Foreskin keratinocyte (primary cell): ENCODE measurements at places on chromosomes 12 and 14. TPM values are rescaled to one million over a fixed set of nuclear protein-coding genes. Genes with fewer than 3 reads are reported as not detected.

DNA sequence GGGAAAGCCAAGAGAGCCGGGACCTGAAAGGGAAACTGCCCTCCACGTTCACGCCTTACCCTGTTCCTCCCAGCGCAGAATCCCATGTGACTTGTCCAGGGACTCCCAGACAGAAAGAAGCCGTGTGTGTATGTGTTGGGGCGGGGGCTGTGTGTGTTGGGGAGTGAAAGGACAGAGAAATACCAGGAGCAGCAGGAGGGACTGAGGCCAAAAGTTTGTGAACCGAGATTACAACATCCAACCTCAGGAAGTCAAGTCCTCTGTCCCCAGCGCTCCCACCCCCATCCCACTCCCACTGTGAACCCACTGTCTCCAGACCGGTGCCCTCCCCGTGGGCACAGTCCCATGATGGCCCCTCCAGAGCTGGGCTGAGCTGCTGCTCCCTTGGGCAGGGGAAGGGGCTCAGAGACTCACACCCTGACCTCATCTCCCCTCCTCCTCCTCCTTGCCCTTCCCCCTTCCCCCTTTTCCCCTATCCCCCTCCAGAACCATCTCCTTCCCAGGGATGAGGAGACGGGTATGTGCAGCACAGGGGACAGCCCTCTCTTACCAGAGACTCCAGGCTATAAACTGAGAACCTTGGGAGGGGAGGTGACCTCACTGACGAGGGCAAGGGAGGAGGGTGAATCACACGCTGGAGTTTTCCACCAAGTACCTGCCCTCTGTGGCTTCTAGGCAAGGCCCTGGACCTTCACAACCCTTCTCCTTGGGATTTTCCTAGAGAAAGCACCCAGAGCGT is at the start of gene SLC6A12:
Gene SLC6A12, minus strand, starts transcription at position 155 of the 739 bp plus-strand sequence. CDS start 4,171 bp downstream, outside the sequence.
- DNase-seq, result no peak

Gene ZC2HC1C
- total RNA-seq, result 0.78 and 1.5 TPM in 2 replicates

DNA sequence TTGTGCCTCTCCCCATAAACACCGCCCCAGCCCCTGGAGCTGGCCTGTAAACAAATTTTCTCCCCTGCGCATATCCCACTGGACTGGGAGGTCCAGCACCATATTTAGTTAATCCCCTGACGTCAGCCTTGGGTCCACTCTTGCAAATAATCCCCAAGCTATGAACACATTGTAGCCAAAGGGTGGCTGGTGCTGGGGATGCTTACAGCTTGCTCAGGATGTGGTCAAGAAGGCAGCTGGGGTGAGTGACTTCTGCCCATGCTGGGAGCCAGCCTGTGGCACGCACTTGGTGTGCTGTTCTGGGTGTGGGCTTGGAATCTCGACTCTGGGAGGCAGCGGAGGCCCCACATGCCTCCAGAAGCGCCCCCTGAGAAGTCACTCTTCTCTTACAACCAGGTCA is 32.1 kb downstream of the CMKLR1 start:
- DNase-seq, result no peak

GRCh38 chr12:49937639-49938300 is 12.8 kb upstream of the AQP2 start:
- peak; percentile 81 for DNase-seq

DNA sequence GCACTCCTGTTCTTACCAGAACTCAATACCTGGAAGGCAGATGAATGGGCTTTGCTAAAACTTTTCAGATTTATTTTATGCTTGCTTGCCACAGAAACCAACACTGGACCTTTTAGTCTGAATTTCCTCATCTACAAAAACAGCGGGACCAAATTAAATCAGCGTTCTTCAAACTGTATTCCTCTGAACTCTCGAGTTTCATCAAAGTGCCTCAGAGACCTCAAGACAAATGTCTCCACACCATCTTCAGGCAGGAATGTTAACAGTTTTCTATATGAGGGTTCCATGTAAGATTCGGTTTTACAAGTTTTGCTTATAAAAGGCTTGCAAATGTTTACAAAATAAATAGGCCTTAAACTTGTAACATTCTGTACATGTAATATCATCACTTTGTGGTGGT is 74.6 kb downstream of the MED13L start:
- no peak for DNase-seq

Gene NRXN3
- 0.65 and 0.74 TPM in 2 replicates for total RNA-seq

- no peak for DNase-seq
These were observed 6.1 kb upstream of the BDKRB2 start for GRCh38 chr14:96198430-96199130.

- no peak for DNase-seq
These were observed 72.9 kb downstream of the C14orf132 start for GRCh38 chr14:96112032-96112431.

GRCh38 chr14:95233702-95234241 is 76.4 kb upstream of the DICER1 start:
- no peak for DNase-seq

GRCh38 chr14:66709291-66709690 is 201.3 kb downstream of the GPHN start:
- peak; percentile 51 for DNase-seq

DNA sequence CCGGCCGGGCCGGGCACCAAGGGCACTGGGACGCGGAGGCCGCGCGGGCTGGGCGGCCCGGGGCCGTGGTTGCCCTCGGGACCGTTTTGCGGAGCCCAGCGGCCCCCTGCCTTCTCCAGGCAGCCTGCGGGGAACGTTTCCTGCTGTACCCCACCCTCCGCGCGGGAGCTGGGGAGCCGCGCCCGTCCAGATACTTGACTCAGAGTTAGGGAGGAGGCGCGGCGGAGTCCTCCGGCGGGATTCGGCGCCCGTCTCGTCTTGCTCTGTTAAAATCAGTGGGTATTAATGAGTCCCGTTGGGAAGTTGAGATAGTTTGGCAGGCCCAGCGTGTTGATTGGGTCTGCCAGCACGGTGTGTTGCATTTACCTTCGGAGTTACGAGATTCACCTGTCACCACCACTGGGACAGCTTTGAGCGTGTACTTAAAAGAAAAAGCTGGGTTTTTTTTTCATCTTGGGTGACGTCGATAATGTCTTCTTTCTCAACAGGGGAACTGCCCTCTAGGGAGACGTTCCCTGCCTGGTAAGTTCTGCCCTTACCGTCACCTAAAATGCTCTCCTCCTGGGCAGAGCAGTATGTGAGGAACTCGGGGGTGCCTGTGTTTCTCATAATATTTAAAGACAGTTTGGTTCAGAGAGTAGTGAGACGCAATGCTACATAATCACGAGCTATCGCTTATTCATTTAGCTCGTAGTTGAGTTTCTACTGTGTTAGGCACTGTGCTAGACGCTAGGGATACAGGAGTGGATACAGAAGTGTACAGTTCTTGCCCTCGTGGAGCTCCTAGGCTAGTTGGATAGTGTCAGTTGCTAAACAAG is 596 bp downstream of the DLST start:
- DNase-seq, result peak; percentile 25

Gene KERA
- total RNA-seq, result not detected in 2 replicates

GRCh38 chr12:113440947-113441782 is 19.0 kb downstream of the SDSL start:
- no peak for DNase-seq

Gene IFNG-AS1
- total RNA-seq, result not detected in 2 replicates

- no peak for DNase-seq
These were observed 43.4 kb downstream of the WDR20 start for GRCh38 chr14:102182936-102183619.

GRCh38 chr14:44154874-44155273 is 352.2 kb downstream of the FSCB start:
- DNase-seq, result no peak

Gene DCAF5
- 21.3 and 23.5 TPM in 2 replicates for total RNA-seq

GRCh38 chr12:6646276-6647082 is 753 bp downstream of the ACRBP start:
- no peak for DNase-seq

GRCh38 chr12:96143392-96143791 is 50.8 kb upstream of the ELK3 start:
- no peak for DNase-seq

DNA sequence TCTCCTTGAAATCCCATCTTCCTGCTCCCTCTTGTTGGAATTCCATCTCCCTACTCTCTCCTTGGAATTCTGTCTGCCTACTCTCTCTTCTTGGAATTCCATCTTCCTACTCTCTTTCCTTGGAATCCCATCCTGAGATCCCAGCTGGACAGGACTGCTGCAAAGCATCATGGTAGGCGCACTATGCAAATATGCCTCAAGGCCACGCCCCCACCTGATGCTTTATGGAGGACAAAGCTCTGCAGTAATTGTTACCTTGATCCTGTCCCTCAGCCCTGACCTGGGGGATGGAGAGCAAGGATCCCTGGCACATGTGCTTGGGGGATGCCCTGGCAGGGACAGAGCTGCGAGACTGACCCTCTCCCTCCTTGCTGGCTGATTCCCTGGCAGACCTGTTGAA is 185.6 kb downstream of the TBX5 start:
- DNase-seq, result no peak

GRCh38 chr12:42255866-42256261 is 17.8 kb upstream of the YAF2 start:
- DNase-seq, result no peak

GRCh38 chr14:94161981-94162380 is 12.1 kb upstream of the PPP4R4 start:
- DNase-seq, result no peak

Gene FSCB
- total RNA-seq, result not detected in 2 replicates

GRCh38 chr12:66984962-66985361 is 284.2 kb upstream of the CAND1 start:
- DNase-seq, result peak; percentile 36

DNA sequence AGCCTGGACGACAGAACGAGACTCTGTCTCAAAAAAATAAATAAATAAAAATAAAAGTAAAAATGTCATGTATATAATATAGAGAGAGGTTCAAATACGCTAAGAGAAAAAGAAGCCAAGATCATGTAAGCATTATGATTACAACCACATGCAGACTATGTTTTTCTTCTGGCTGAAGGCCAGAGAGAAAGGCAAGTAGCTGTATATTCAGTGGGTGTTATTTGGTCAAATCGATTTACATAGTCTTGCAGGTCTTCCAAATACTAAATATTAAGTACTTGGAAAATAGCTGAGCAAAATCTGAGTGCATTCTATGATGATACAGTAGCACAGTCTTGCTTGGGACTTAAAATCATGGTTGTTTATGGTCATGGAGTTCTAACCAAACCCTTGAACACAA is 758.0 kb downstream of the DIO2 start:
- DNase-seq, result no peak

DNA sequence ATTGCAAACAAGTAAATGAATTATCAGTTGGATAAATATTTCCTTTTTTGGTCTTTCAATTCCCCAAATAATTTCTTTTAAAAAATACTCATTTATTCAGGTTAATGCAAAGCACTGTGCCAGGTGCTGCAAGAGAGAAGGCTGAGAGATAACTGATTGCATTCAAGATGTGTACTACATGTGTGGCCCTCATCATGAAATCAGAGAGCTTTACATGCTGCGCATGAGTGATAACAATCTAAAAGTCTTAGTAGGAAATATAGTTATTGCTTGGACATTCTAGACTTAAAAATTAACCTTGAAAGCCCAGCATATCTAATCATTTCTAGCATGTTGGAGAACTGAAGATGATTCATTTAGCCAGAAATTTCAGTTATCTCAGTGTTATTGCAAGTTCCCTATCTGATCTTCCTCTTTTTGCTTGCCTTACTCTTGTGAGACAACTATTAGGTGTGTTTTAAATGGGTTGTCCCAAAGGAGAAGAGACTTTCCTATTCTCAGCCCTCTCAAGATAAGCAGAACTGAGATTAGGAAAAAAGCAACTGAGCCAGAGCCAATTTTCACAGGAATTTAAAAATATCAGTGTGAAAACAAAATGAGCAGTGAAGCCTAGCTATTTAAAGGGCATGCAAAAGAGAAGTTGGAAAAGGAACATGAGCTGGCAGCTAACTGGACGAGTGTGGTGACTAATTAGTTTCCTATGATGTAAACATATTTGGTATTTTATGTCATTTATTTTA is 60.9 kb downstream of the PLEKHA5 start:
- peak; percentile 62 for DNase-seq

- DNase-seq, result no peak
These were observed 45.4 kb downstream of the TMTC1 start for GRCh38 chr12:29738365-29738764.
